ENCODE measurements at places on chromosomes 12 and 14.

DNA sequence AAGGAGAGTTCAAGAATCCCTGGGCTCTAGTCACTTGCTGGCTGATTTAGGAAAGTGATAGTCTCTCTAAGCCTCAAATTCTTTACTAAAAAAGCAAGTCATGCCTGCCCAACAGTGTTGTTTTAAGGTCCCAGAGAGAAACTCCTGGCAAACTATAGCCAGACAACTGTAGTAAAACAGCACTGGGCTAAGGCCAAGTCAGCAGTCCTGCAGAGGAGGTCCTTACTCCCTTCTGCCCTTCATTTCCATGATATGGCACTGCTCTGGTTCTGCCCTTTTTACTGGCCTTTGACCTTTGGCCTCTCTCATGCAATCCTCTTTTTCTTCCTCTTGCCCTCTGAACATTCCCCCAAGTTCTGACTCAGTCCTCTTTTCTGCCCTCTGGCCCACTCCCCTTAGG, 74.9 kb downstream of the VWF start:
- no peak for DNase-seq

DNA sequence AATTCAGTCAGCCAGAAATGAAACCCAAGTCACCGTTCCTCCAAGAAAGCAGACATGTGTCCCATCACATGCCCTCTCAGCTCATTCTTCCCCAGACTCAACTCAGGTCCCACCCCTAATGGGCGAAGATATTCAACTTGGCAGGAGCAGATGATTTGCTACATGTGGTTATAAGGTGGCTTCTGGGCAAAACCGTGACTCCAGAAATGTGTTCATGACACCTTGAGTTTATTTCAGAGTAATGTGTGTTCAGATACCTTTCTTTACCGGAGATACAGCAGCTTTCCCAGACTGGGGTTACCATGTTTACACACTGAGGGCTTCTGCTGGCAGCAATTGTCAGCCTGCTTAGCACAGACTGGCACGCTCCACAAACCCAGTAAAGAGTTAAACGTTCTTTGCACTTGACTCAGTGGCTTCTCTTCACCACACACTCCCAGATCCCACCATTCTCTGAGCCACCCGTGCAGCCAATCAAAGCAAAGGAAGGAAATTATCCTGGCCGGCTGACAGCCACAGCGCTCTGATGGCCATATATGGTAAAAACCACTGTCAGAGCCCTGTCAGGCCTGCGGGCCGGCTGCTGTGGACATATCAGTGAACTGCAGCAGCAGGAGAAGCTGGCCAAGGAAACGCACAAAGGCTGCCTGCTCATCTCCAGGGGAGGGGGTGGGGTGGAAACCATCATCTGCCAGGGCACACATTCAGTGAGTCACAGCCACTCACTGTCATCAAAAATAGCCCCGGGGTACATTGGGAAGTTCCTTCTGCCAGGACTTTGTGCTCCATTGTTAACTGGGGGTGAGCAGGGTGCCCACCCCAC, 39.9 kb downstream of the CORO1C start:
- peak; percentile 99 for DNase-seq

DNA sequence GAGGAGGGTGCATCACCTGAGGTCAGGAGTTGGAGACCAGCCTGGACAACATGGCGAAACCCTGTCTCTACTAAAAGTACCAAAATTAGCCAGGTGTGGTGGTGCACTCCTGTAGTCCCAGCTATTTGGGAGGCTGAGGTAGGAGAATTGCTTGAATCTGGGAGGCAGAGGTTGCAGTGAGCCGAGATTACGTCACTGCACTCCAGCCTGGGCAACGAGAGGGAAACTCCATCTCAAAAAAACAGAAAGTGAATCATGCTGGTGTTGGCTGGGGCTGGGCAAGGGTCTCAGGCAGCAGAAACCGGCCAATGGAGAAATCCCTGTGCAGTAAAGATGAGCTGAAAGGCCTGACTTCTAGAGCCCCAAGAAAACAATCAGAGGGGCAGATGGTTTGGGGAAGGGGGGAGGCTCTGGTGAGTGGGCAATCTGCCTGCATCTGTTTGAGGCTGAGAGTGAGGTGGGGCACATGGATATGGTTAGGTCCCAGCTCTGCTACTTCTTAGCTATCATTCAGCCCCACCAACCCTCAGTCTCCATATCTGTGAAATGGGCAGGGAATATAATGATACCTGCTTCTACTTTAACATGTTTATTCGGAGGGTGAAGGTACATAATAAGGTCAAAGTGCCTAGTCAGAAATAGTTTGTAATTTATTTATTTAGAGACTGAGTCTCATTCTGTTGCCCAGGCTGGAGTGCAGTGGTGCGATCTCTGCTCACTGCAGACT, 21.3 kb upstream of the COX6A1 start:
- no peak for DNase-seq

GRCh38 chr12:100216337-100216736, 15.7 kb downstream of the ACTR6 start:
- DNase-seq = no peak

DNA sequence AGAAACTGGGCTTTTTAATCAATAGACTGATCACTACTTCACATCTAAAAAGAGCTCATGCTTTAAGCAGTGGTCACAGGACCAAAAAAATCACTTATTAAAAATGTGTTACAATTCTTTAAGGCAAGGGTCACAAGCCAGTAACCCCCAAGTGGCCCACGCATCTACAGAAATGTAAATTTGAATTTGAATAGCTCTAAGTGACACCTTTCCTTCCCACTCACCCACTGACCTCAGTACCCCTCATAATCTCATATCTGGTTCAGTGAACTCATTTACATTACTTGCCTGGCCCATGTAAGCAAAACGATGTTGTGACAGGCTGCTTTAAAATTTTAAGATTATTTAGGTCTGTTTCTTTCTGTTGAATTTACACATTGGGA, 27.4 kb downstream of the NELL2 start:
- DNase-seq = no peak

- no peak for DNase-seq
Measured at GRCh38 chr12:130617219-130617618, 98.9 kb downstream of the RIMBP2 start.

- DNase-seq = peak; percentile 56
Measured at GRCh38 chr14:95431199-95432143, 85.0 kb downstream of the SYNE3 start.

GRCh38 chr12:53710091-53710490, 17.2 kb downstream of the CALCOCO1 start:
- no peak for DNase-seq

DNA sequence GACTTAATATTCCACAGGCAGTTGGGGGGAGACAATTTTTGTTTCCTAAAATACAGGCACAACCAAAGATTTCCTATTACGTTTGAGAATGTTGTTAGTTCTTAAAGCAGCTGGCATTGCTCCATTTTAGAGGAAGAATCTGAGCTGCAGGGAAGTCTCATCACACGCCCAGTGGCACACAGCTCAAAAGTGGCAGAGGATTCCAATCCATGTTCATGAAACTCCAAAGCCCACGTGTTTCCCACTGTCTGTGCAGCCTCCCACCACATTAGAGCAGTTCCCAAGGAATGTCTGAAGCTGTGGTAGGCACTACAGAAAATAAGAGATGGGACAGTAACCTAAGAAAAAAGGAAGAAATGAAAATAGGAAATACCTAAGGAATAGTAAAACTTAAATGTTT, 6.1 kb upstream of the IL26 start:
- DNase-seq = no peak

DNA sequence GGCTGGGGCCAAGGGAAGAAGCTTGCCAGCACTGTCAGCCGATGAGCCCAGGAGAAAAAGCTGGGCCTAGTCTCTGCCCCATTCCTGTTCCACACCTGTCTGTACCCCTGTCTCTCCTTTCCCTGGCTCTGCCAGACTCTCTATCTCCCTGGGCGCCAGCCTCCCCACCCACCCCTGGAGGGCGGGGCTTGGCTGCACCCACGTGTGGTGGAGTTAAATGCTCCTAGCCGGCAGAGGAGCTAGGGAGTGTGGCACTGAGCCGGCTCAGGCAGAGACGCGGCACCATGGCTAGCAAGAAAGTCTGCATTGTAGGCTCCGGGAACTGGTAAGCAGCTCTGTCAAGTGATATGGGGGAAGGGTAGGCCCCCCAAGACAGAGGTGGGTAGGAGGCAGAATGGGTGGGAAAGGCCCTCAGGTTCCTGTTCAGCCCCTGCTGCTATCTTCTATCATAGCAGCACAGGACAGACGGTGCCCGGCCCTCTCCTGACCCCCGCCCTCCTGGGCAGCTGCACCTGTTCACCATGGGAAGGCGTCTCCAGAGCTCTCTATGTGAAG, at the start of gene GPD1:
TSS of gene GPD1 (plus strand) at position 242 of the 555 bp plus-strand sequence. CDS start at position 285, 43 bp downstream.
- DNase-seq = peak; percentile 52

- DNase-seq = no peak
Measured at GRCh38 chr12:92292016-92292415, 146.4 kb upstream of the BTG1 start.

- peak; percentile 63 for DNase-seq
Measured at GRCh38 chr12:29226616-29227015, 77.5 kb downstream of the FAR2 start.

GRCh38 chr14:61034416-61035120, 53.5 kb downstream of the SLC38A6 start:
- no peak for DNase-seq

GRCh38 chr14:44941591-44941990, 20.2 kb downstream of the KLHL28 start:
- no peak for DNase-seq

GRCh38 chr12:62372825-62373224, 93.8 kb upstream of the MON2 start:
- no peak for DNase-seq

DNA sequence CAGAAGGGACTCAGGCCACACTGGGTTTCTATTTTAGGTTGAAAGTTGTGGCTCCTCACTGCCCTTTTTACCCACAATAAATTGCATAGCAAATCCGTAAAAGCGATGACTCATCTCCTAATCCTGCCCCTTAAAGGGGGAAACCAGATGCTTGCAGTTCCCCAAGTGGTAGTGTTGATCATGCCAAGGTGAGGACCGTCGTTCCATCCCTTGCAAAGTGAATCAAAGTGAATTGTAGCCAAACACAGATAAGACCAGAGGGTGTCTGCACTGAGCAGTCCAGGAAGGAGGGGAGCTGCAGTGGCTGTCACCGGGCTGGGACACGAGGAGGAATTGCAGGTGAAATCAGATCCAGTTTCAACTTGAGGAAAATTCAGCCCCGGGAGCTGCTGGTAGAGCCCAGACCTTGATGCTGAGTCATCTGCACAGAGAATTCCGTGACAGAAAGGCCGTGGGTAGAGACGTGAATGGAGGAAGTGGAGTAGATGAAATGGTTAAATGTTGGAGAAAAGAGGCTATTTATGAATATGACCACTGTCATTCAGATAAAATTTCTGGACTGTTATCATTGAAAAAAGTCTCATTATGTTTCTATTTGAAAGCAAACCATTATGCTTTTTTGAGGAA, 44.2 kb upstream of the MMP17 start:
- DNase-seq = peak; percentile 85

- peak; percentile 11 for DNase-seq
Measured at GRCh38 chr14:36271939-36272907, 48.2 kb downstream of the MBIP start.

- no peak for DNase-seq
Measured at GRCh38 chr12:66296176-66296683, 6.1 kb upstream of the HELB start.

DNA sequence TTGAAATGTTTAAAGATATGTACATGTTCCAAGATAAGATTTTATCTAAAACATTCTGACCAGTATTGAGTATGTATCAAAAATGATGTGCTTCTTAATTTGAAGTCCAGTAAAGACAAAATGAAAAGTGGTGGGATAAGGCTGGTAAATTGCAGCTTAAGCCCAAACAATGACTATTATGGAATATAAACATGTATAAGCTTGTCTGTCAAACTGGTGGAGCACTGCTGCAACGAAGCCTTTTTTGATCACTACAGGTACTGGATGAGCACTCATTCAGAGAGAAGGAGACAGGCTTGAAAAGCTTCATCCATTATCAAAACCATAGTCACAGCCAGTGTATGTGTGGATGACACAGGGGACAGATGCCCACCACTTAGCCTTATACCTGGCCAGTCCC, 138.4 kb downstream of the ATP23 start:
- no peak for DNase-seq

GRCh38 chr14:104685216-104685997, 4.0 kb upstream of the INF2 start:
- no peak for DNase-seq

DNA sequence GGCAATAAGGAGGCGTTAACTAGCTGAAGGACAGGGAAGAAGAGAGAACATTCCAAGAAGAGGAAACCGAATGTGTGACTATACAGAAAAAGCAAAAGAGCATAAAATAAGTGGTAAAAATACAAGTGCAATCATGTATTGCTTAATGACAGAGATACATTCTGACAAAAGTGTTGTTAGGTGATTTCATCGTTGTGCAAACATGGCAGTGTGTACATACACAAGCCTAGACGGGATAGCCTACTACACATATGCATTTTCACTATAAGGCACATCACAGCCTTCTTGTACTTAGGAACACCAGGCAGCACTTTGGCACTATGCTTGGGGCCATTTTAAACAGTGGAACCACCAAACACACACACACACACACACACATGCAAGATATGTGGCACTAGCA, 299.3 kb downstream of the BCAT1 start:
- no peak for DNase-seq

GRCh38 chr12:104494137-104494792, 37.5 kb downstream of the CHST11 start:
- peak; percentile 91 for DNase-seq

DNA sequence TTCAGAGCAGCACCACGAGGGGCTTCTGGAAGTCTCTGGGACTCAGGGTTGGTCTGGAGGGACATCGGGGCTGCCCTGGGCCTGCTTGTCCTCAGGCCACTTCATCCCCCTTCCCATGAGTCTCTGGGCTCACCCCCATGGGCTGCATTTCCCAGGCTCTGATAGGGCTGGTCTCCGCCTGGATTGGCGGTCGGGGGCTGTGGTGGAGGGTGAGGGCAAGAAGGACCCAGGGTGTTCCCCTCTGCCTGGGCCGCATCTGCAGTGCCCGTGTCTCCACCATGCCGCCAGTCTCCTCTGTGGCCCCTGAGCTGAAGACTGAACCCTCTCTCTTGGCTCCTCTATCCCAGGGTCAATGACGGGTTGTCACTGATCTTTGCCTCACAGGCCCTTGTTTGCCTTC, 242.1 kb downstream of the ADGRD1 start:
- DNase-seq = no peak
